ENCODE measurements at places on chromosomes 3 and 15. TPM values are rescaled to one million over a fixed set of nuclear protein-coding genes. Genes with fewer than 3 reads are reported as not detected.
A peak's percentile ranks its signal among the peaks of the same experiment; 100 is the strongest.

DNA sequence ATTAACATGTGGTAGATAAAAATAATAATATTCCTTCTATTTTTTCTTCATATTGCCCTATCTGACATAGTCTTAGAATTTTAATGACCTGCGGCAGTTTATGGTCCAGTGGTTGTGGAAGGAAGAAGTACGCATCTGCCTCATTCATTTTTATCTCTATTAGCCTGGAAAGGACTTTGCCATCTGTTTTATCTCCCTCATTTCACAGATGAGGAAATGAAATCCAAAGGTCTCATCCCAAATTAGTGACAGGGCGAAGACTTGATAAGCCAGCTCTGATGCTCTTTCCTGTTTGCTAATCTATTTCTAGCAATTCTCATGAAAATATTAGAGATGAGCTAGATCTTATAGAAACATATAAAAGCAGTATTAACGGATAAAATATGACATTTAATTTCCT, 113.3 kb downstream of the KLHL25 start:
- no peak for DNase-seq

GRCh38 chr3:156820692-156821080, 5.5 kb upstream of the LEKR1 start:
- DNase-seq = no peak

GRCh38 chr15:41982133-41982930, 10.0 kb upstream of the EHD4 start:
- DNase-seq = no peak

DNA sequence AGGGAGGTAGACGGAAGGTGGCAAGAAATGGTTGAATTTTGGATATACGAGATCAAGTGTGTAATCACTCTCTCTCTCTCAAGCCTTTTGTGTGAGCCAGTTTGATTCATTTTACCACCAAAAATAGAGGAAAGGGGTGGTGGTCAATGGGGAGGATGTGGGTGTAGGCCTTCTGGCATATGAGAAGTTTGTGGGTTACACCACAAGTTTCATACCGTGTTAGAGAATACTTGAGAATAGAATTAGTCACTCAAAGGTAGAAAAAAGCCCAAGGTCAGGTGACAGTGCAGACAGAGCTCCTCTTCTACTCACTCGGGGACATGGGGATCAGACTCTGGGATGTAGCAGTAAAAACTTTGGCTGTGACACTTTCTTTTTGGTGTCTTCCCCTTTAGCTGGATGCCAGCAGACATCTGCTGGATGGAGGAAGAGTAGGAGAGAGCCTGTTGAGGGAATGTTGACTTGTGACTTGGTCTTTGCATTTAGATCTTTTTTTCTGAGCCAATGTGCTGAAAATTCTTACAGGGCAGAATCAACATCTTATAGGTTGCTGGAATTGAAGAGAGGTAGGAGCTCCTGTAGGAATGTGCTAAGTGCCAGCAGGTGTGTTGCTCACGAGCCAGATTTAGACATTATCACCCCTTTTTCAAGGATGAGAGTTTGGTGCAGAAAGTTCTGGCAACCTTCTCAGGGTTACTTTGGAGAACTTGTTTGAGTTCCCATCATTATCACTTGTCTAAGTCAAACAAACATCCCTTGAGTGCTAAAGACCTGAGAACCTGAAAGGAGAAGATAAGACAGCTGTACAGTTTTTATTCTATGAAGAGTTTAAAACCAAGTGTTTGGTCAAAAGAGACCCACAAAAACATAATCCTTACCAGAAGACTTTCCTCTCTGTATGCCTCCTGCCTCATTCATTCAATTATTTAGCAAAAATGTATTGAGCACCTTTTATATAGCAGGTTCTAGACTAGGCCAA, 43.9 kb upstream of the RYK start:
- DNase-seq = no peak

GRCh38 chr15:49887659-49888322, 231.2 kb downstream of the ATP8B4 start:
- no peak for DNase-seq

- no peak for DNase-seq
Measured at GRCh38 chr3:186784820-186785494, 1.6 kb downstream of the EIF4A2 start.

DNA sequence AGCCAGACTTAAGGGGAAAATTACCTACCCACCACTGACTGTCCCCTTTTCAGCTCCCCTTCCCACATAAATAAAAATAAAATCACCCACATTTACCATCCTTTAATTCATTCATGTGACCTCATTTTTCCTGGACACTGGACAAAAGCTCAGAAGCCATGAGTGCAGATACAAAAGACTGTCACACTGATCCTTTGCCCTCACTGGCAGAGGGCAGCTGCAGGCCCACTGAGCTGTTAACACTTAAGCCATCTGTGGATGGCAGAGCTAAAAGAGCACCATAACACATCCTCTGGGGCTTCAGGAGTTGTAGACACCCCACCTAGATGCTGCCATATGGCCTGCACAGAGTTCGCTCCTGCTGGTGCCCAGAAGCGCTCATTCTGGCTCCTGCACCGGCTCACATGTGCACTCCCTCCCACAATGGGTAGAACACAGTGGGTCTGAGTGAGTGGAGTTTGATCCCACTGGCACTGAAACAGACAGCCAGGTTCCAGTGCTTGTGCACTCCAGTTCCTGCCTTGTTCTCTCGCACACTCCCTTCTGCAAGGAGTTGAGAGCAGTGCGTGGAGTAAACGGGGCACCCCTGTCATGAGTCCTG, 38.8 kb downstream of the EDC3 start:
- DNase-seq = no peak

GRCh38 chr15:54803134-54803808, 393.5 kb downstream of the RSL24D1 start:
- peak; percentile 51 for DNase-seq

DNA sequence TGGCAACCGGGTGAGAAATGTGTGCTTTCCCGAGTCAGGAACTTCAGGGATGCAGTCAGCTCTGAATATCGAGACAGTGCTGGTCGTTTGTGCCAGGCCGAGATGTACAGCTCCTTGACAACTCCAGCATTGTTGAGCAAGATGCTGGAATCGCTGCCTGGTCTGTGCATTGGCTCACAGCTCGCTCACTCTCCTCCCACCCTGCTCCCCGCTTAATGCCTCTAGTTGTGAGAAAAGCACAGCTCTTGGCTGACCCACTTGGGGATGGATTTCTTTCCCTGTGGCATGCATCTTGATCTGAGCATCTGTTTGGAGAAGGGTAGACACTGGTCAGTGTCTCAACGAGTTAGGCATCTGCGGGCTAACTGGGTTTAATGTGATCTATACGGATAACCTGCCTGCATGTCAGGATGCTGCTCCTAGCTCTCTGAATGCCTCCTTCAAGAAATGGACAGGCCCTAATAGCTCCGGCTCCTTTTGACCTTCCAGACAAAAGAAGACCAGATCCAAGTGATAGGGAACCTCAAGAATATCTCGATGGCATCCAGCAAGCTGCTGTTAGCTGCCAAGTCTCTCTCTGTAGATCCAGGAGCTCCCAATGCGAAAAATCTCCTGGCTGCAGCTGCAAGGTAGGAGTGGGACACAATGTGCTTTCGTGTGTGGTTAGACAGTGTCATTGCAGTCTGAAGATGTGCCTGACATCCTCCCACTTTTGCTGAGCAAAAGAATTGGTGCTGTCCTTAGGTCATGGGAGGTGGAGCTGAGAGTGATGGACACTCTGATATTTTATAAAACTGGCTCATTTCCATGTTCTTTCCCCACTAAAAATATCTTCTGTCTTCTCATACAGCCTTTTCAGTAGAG, 302.2 kb upstream of the TPM1 start:
- DNase-seq = no peak

DNA sequence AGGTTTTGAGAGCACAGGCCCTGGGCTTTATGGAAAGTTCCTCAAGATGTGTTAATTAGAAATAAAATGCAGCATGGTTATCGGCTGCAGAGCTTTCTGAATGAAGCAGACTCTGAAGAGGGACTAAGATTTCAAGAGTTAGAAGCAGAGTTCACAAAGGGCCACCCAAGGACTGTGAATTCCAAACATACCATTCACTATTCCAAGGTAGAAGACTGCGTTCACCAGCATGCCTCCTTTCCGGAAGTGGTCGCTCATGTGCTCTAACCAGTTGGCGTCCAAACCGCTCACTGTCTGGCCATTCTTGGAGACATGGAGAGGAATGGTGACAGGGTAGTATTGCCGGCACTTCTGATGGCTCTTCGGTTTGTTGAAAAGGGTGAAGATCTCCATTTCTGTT, 104.9 kb downstream of the OXNAD1 start:
- DNase-seq = no peak

LSAMP gene
- 11.0 TPM for total RNA-seq

SMAD6 gene
- total RNA-seq = 4.8 TPM

LNP1 gene
- total RNA-seq = 3.1 TPM

SLC28A1 gene
- total RNA-seq = not detected

HTR3E gene
- total RNA-seq = not detected

C2CD4B gene
- total RNA-seq = 0.32 TPM

DISP2 gene
- total RNA-seq = 1.0 TPM

Measured in NCI-H460 (cell line).